ENCODE measurements at places on chromosomes 4 and X.

- DNase-seq = no peak
Observed at GRCh38 chr4:6189511-6189910, 10.8 kb downstream of the JAKMIP1 start.

- DNase-seq = no peak
Observed at GRCh38 chr4:5711479-5712184, 631 bp downstream of the EVC start.

DNA sequence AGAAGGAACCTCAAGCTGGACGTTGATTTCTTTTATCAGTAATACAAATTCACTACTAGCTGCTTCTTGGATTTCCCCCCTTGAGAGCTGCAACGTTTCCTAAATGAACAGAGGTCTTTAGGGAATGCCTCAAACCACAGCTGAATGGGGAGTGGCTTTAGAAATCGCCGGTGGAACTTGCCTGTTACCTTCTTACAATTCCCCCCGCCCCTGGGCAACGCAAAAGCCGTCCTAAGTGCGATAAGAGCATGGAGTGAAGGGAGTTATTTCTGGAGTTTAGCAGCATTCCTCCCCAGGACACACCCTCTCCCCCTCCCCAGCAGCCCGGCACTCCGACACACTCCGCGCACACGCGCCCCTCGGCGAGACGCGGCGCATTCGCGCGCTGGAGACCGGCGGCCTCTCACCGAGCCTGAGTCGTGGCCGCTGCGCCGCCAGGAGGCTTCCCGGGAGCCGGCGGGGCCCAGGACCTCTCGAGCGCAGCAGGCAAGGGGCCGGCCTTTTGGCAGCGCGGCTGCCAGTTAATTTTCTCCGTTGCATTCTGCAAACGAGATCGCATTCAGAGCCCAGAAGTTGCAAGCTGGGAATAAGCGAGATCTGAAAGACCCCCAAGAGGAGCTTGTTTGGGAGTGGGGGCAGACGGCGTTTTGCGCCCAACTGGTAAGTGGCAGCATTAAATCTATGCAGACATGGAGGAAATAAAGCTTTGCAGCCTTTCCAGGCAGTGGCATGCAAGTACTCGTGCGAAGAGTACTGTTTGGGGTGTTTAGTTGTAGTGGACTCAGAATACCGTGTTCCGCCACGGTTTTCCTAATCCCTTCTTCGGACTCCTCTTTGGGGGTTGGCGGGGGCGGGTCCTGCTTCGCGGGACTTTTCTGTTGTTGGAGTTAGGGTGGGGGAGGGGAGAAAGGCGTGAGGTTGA is 134.7 kb downstream of the PALLD start:
- peak; percentile 44 for DNase-seq

GRCh38 chr4:37922328-37922727 is 31.4 kb downstream of the TBC1D1 start:
- peak; percentile 48 for DNase-seq

- DNase-seq = no peak
Observed at GRCh38 chr4:182267048-182267447, 23.8 kb downstream of the TENM3 start.

DNA sequence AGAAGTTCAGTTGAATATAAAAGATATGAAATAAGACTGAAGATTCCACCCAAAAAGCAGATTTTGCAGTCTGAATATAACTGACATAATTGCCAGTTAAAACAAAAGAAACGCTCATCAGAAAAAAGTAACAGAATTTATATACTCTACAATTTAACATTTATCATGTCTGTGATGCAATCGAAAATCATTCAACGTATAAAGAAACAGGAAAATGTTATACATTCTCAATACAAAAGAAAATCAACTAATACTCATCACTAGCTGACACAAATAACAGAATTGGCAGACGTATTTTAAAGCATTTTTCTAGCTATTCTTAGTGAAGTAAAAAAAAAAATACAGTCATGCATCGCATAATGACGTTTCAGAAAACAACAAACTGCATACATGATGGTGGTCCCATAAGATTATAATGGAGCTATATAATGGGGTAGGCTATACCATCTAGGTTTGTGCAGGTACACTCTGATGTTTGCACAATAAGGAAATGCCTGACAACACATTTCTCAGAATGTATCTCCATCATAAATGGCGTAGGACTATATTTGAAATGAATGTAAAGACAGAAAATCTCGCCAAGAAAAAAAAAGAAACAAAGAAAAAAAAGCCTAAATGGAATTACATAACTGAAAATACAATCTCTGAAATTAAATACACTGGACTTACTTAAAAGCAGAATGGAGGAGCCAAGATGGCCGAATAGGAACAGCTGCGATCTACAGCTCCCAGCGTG is 34.3 kb downstream of the OR13H1 start:
- no peak for DNase-seq

DNA sequence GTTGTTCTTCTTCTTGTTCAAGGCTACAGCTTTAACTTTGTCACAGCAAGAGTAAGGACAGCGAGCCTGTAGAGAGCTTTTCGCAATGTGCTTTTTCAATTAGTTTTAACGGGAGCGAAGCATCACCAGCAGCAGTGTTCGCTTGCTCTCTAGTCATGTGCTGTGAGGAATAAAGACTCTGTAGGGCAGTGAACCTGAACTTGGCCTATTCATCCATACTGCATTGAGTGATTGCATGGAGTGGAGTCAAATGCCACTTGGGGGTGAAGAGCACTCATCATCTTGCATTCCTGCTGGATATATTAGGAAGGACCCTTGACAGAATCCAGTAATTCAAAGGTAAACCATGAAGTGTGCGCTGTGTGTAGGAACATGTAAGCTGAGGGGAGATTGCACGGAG is 240.0 kb downstream of the FRMPD4 start:
- no peak for DNase-seq

Measured in suppressor macrophage treated with lipopolysaccharide for 4 hours (primary cell).